ENCODE measurements at places on chromosomes 7 and 10.

- no peak for DNase-seq
Observed at GRCh38 chr7:38539477-38540081, 91.6 kb downstream of the AMPH start.

DNA sequence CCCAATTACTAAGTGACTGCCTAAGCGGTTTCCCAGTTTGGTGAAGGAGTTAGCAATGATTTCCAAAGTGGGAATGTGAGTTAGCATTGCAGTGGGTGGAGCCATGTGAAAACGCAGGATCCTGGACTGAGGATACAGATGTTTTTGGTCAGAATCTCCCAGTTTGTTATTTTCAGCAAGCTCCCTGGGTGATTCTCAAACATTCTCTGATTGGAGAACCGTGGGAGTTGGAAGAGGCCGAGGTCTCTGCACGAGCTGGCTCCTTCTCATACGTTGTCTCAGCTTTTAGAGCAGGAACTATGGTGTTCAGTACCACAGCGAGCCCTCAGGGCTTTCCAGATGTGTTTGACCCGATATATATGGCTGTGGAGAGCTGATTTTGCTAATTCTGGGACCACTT, 396.5 kb upstream of the NPVF start:
- DNase-seq: no peak

GRCh38 chr7:39697483-39697882, 74.1 kb downstream of the RALA start:
- DNase-seq: no peak

- no peak for DNase-seq
Observed at GRCh38 chr7:117955046-117955445, 81.8 kb upstream of the CTTNBP2 start.

- no peak for DNase-seq
Observed at GRCh38 chr10:102312683-102313082, 67.4 kb downstream of the GBF1 start.

Measured in H4 (cell line).